ENCODE measurements at places on chromosomes 5 and 9. TPM values are rescaled to one million over a fixed set of nuclear protein-coding genes. Genes with fewer than 3 reads are reported as not detected.

- no peaks in the 10 kb centered on the region for H3K27me3 ChIP-seq
- H3K4me3 ChIP-seq: no peak overlapping the region
- H3K27ac ChIP-seq: no peak overlapping the region
- DNase-seq: no peak
- H3K36me3 ChIP-seq: no peaks in the 10 kb centered on the region
These were observed 49.0 kb downstream of the PTTG1 start for GRCh38 chr5:160470437-160471361.

DNA sequence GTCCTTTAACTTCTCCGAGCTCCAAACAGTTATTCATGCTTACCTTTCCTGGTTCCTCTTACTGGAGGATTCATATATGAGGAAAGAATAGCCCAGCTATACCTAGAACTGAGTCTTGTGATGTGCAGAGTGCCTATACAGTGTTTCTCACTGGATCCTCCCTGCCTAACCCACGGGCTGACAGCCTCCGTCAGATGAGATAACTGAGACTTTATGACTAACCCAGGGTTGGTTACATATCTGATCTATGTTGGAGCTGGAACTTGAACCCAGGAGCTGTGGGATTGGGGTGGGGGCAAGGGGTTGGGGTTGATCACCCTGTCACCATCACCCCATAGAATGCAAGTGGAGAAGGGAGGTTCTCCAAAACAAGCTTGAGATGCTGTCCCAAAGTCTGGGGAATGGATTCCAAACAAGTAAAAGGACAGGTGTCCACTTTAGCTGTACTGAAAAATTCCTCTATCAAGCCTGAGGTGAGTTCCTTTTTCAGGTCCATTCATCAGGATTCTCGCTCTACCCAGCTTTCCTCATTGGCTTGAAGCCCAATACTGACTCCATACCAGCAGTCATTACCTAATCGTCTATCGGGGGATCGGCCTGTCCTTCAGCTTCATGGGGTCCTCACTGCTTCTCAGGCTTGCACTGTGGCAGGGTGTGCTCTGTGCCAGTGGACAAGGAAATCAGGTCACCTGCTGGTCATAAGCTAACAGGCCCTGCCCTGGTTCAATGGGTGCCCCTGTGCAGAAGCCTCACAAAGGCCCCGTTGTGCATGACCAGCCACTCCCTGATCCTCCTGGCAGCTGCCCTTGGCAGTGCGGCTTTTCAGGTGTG lies 100.6 kb downstream of the ARHGAP26 start:
- H3K27me3 ChIP-seq: no peaks in the 10 kb centered on the region
- no peak overlapping the region for H3K4me3 ChIP-seq
- DNase-seq: peak; percentile 87

- no peaks in the 10 kb centered on the region for H3K36me3 ChIP-seq
- DNase-seq: no peak
- no peaks in the 10 kb centered on the region for H3K27me3 ChIP-seq
- H3K4me1 ChIP-seq: no peaks in the 10 kb centered on the region
- H3K4me3 ChIP-seq: no peak overlapping the region
These were observed 20.9 kb downstream of the FBXL7 start for GRCh38 chr5:15520856-15521255.

GRCh38 chr5:124740071-124740470 lies 6.4 kb downstream of the ZNF608 start:
- DNase-seq: no peak
- no peak overlapping the region for H3K27ac ChIP-seq
- H3K27me3 ChIP-seq: no peaks in the 10 kb centered on the region
- H3K36me3 ChIP-seq: no peaks in the 10 kb centered on the region
- no peak overlapping the region for H3K4me3 ChIP-seq

DNA sequence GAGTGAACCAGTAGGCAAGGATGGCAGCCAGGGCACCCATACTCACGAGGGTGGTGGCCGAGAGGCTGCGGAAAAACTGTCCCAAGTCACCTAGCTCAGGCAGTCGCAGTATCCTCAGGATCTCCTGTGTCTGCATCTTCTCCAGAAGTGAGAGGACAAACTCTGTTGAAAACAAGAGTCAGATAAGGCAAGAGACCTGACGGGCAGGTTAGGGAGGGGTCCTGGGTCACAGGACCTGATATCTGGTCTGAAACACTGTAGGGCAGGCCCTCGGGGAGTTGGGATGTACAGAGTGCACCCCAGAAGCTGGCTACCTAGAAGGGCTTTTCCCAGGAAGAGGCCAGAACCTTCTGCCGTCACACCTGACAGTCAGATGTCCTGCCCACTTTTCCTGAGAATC lies 17.4 kb downstream of the ACSL6 start:
- DNase-seq: no peak
- no peak overlapping the region for H3K4me3 ChIP-seq
- no peak overlapping the region for H3K27ac ChIP-seq
- H3K27me3 ChIP-seq: no peaks in the 10 kb centered on the region

DNA sequence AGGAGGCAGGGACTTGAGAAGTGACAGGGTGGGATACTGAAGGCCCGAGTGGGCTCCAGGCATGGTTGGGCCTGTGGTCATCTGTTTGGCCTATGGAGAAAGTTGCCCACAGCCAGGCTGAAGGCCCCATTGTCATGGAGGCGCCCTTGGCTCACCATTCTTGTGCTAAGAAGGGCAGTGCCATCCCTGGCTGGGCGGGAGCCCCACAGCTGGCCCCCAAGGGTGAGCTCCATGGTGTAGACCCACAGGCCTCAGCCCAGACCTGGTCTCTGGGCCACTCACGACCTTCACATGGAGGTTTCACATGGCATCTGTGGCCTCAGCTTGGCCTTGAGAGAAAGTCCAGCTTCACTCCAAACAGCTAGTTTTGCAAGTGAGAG lies 34.3 kb upstream of the PRDM12 start:
- no peak for DNase-seq

GRCh38 chr9:101579711-101580545 lies 14.8 kb downstream of the PPP3R2 start:
- no peaks in the 10 kb centered on the region for H3K36me3 ChIP-seq
- H3K27ac ChIP-seq: no peak overlapping the region
- H3K4me3 ChIP-seq: no peak overlapping the region
- DNase-seq: no peak
- no peaks in the 10 kb centered on the region for H3K27me3 ChIP-seq

- no peaks in the 10 kb centered on the region for H3K27me3 ChIP-seq
- no peak overlapping the region for H3K4me3 ChIP-seq
- H3K4me1 ChIP-seq: no peaks in the 10 kb centered on the region
- H3K36me3 ChIP-seq: no peaks in the 10 kb centered on the region
- H3K27ac ChIP-seq: no peak overlapping the region
These were observed 626.5 kb downstream of the DMRTA1 start for GRCh38 chr9:23073136-23073535.

- H3K27me3 ChIP-seq: peaks cover 12% of the 10 kb centered on the region
- no peak overlapping the region for H3K27ac ChIP-seq
- no peak for DNase-seq
- H3K36me3 ChIP-seq: no peaks in the 10 kb centered on the region
- H3K4me3 ChIP-seq: no peak overlapping the region
- H3K4me1 ChIP-seq: no peaks in the 10 kb centered on the region
These were observed 513.9 kb downstream of the CTNND2 start for GRCh38 chr5:11390291-11390767.

- no peaks in the 10 kb centered on the region for H3K36me3 ChIP-seq
- DNase-seq: no peak
- peak overlapping the region; percentile 31 for H3K27ac ChIP-seq
- H3K4me1 ChIP-seq: peaks cover 33% of the 10 kb centered on the region
- no peak overlapping the region for H3K4me3 ChIP-seq
These were observed 82.9 kb downstream of the GRAMD2B start for GRCh38 chr5:126506079-126506478.

- no peaks in the 10 kb centered on the region for H3K36me3 ChIP-seq
- DNase-seq: no peak
- H3K4me3 ChIP-seq: no peak overlapping the region
- no peaks in the 10 kb centered on the region for H3K27me3 ChIP-seq
- no peaks in the 10 kb centered on the region for H3K4me1 ChIP-seq
- H3K27ac ChIP-seq: no peak overlapping the region
These were observed 56.6 kb downstream of the CHSY3 start for GRCh38 chr5:129960831-129961230.

GRCh38 chr5:178355671-178356070 lies 123.1 kb upstream of the PHYKPL start:
- H3K27me3 ChIP-seq: no peaks in the 10 kb centered on the region
- H3K27ac ChIP-seq: no peak overlapping the region
- H3K4me3 ChIP-seq: no peak overlapping the region
- no peak for DNase-seq

DNA sequence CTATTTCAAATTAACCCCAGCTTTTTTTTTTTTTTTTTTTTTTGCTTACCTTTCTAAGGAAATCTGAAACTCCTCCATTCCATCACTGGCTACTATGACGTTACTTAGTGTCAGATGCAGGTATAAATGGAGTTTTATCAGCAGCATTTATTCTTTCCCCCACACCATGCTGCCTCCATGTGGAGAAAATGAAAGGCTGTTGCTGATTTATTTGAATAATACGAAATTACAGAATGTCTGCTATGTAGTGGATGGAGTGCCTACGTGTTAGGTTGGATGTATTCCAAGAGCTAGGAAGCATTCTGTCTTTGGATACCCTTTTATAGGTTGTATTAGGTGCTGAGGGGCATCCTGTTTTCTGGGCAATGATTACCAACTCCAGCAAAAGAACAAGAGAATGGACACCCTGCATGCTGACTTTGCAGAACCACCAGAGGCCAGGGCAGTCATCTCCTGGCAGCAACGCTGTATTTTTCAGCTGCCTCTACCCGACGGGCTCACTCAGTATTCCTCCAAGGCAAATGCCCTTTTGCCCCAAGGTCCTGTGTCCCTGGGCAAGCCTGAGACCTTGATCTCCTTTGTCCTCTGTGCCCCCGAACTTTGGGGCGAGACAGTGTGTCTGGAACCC lies 199.5 kb downstream of the ALDH1A1 start:
- no peaks in the 10 kb centered on the region for H3K27me3 ChIP-seq
- H3K36me3 ChIP-seq: no peaks in the 10 kb centered on the region
- DNase-seq: peak; percentile 3
- H3K4me1 ChIP-seq: no peaks in the 10 kb centered on the region
- no peak overlapping the region for H3K27ac ChIP-seq
- no peak overlapping the region for H3K4me3 ChIP-seq

- peak overlapping the region; percentile 86 for H3K27ac ChIP-seq
- H3K4me1 ChIP-seq: peaks cover 16% of the 10 kb centered on the region
- H3K27me3 ChIP-seq: no peaks in the 10 kb centered on the region
- peak; percentile 93 for DNase-seq
These were observed 726.1 kb downstream of the BRINP1 start for GRCh38 chr9:118643118-118643517.

DNA sequence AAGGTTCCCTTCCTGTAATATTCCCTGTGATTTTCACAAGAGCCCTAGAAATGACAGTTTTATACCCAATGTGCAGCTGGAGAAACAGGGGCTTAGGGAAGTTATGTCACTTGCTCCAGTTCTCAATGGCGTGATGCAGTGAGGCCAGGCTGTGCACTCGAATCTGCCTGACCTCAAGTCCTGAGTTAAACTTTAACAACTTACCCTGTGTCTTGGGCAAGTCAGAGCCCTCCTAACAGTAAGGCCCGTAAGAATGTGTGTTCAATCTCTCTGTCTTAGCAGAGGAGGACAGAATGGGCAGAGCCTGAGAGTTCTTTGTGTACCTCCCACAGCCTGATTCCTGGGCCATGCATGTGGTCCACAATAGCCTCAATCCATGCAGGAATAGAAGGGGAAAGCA lies 181.1 kb downstream of the TRIM32 start:
- no peak overlapping the region for H3K4me3 ChIP-seq
- no peaks in the 10 kb centered on the region for H3K4me1 ChIP-seq
- no peak overlapping the region for H3K27ac ChIP-seq
- no peak for DNase-seq

- H3K36me3 ChIP-seq: no peaks in the 10 kb centered on the region
- no peak overlapping the region for H3K27ac ChIP-seq
- H3K4me3 ChIP-seq: no peak overlapping the region
- no peaks in the 10 kb centered on the region for H3K27me3 ChIP-seq
These were observed 34.6 kb downstream of the SGCD start for GRCh38 chr5:156361436-156362109.

DNA sequence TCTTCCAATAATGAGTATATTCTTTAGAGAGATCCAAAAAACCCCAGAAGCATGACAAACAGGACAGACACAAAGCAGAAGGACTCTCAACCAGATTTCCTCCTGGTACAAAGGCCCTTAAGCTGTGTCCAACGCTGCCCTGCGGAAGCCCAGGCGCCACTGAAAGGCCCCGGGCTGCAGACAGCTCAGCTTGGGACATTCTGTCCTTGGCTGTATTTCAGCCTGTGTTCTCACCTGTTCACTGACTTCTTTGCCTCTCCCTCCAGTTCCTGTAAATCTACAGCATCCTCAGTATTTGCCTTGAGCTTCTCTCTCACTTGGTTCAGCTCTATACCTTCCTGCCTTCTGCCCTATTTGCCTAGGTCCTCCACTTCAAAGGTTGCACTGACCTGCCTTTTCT lies 96.5 kb downstream of the SH3TC2 start:
- DNase-seq: peak; percentile 77
- no peaks in the 10 kb centered on the region for H3K36me3 ChIP-seq
- H3K4me1 ChIP-seq: peaks cover 37% of the 10 kb centered on the region
- H3K27ac ChIP-seq: peak overlapping the region; percentile 77
- no peaks in the 10 kb centered on the region for H3K27me3 ChIP-seq
- no peak overlapping the region for H3K4me3 ChIP-seq

DNA sequence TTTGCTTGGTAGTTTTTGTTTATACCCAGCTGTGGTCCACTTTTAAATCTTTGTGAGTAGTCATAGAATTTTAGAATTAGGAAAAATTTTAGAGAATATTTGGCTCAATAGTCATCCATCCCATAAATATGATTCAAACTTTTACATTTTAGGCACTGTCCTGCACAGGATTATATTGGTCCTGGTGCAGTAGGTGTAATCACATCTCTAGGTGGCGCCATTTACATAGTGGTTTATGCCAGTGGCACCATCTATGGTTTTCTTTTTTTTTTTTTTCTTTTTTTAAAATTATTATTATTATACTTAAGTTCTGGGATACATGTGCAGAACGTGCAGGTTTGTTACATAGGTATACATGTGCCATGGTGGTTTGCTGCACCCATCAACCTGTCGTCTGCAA lies 260.7 kb upstream of the KCNN2 start:
- no peak overlapping the region for H3K4me3 ChIP-seq
- no peak for DNase-seq
- no peak overlapping the region for H3K27ac ChIP-seq
- H3K36me3 ChIP-seq: no peaks in the 10 kb centered on the region
- no peaks in the 10 kb centered on the region for H3K4me1 ChIP-seq

Gene BARHL1
- not detected for total RNA-seq

Gene BTNL9
- 43.5 TPM for total RNA-seq

Gene PCDHB15
- total RNA-seq: 3.8 TPM

Gene SLC36A2
- not detected for total RNA-seq

Gene ADAMTS12
- total RNA-seq: 2.2 TPM

Gene RPP25L
- total RNA-seq: 39.0 TPM

Gene ANKRD34B
- total RNA-seq: not detected

Gene RGP1
- total RNA-seq: 25.4 TPM

Gene PCDHB6
- 0.13 TPM for total RNA-seq

Gene NR5A1
- not detected for total RNA-seq

All from thyroid gland (tissue), 4 donors.